ENCODE measurements at places on chromosomes 12 and 14.

DNA sequence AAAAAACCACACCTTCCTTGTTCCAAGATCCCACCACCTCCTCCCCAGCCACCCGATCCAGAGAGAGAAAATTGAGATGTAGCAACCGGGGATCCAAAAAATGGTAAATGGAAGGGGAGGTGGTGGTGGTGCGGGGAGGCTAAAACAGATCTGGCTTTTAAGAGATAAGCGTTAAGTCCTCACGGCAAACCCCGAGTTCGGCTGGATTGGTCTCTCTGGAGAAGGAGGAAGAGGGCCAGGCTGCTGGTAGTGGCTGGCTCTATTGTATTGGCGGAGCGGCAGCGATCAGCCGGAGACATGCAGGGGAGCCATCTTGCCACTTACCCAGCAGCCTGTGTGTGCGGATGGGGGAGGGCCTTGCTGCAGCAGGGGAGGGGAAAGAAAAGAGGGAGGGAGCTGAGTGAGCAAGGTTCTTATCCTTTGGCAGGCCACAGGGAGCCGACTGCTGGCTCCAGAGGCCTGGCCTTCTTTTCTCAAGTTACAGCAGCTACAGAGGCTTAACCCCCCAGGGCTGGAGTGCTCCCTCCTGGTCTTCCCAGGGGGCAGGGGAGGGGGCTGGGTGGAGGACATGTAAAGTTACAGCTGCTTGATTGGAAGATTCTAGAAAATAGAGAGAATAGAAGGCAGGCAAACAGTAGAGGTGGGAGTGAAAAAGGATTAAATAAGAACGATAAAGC lies 14.1 kb upstream of the CDH24 start:
- DNase-seq, result peak; percentile 55

- DNase-seq, result no peak
Measured at GRCh38 chr14:102805371-102805891, 28.2 kb downstream of the TRAF3 start.

DNA sequence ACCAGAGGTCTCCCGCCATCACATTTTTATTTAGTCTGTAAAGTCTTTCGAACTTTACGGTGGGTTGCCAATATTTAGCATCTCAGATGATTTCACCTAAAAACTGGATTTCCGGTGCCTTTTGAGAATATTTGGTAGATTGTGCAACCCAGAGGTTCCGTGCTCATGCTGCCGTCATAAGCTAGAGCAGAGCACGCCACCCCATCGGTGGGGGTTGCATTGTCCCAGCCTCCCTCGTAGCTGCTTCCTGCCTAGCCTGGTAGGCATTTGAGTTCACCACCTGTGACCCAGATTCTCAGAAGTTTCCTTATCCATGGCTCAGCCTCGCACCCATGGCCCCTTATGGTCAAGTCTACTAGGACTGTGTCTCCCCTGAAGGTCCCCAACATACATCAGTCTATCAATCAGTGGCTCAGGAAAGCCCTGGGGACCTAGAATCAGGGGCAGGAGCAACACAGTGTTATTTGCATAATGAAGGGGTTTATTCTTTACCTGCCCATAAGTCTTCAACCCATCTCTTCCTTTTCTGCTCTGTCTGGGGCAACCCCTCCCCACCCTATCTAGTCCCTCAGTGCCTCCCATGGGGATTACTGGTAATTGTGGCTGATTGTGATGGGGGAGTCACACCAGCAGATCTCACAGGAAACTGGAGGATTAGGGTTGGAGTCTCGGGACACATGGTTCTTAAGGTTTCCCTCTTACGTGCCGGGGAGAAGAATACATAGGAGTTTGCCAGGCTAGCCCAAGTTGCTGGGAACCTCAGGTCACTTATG lies 152.3 kb downstream of the PHETA1 start:
- no peak for DNase-seq

- DNase-seq, result no peak
Measured at GRCh38 chr12:41287500-41288141, 99.5 kb downstream of the PDZRN4 start.
